ENCODE measurements at places on chromosomes 2 and 18.

DNA sequence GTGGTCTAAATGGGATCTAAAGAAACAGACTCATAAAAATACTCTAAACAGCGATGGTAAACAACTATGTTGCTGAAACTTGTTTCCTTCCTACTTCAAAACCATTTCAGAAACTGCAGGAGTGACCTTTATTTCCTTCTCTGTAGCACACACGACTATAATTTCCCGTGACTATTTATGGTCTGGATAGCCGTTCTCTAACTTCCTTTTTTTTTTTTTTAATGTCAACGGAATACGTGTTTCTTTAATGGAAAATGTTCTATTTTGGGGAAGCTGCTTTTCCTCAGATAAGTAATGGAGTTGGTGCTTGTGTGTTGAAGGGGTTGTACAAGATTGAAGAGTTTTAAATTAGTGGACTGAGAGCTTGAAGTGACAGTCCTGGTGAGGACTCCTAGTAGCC lies 224.1 kb downstream of the PHLPP1 start:
- DNase-seq: no peak

GRCh38 chr2:71125506-71126294 lies 4.3 kb downstream of the MCEE start:
- no peak for DNase-seq

- DNase-seq: no peak
Observed at GRCh38 chr18:78884502-78884901, 95.1 kb upstream of the SALL3 start.

GRCh38 chr2:73652348-73652747 lies 10.1 kb upstream of the NAT8 start:
- DNase-seq: no peak

DNA sequence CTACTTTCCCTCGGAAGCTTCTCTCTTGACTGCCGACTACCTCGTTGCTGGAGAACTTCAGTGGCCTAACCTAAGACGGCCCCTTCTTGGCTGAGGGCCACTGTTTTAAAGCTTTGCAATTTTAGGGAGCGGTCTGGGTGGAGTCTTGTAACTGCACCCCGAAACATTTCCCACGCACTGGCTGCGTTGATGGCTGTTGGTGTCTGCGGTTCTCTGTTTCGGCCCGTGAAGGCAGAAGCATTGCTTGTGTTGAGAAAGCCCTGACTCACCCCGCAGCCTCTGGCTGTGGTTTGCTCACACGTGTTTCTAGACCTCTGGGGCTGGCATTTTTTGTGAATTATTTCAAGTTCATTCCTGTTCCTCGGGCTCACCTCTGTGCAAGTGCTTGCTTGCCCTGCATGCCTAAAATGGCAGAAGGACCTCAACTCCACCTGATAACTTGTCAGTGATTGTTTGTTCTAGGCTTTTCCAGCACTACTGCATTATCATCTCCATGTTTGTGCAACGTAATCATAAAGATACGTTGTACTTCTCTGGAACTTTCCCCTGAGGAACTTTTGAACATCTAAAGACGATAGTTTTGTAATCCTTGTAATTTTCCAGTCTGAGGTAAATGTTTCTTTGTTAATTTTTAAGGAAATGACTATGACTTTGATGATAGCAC lies 94.2 kb upstream of the DLX2 start:
- no peak for DNase-seq

DNA sequence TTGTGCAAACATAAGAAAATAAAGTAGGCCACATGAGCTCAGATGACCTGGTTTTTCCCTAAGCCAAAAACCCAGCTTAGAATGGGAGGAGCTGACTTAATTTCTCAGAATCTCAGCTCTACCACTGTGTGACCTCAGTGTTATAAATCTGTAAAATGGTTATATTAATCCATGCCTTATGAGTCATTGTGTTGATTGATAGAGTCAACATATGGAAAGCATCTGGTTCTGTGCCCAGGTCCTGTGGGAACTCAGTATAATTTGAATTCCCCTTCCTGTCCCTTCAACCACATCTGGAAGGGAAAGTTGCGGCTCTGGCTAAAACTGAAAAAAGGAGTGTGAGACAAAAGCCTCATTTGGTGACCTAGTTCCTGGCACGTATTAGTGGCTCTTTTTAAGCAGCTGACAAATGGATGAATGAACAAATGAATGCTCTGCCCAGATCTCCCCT lies 25.7 kb downstream of the TMEM177 start:
- no peak for DNase-seq

DNA sequence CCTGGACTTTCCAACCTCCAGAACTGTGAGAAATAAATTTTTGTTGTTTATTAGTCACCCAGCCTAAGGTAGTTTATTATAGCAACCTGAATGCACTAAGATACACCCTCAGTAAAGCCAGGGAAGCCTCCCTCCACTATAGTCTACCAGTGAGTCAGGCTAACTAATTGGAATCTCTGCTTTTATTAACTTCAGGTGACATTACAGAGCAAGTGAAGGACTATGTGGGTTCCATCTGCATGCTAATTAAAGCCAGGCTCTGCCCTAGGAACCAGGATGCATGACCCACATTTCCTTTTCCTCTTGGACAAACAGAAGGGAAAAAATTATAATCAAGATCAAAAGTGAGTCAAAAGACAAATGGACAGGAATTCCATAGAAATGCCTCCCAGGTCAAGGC lies 56.1 kb downstream of the ZC3H8 start:
- DNase-seq: no peak

DNA sequence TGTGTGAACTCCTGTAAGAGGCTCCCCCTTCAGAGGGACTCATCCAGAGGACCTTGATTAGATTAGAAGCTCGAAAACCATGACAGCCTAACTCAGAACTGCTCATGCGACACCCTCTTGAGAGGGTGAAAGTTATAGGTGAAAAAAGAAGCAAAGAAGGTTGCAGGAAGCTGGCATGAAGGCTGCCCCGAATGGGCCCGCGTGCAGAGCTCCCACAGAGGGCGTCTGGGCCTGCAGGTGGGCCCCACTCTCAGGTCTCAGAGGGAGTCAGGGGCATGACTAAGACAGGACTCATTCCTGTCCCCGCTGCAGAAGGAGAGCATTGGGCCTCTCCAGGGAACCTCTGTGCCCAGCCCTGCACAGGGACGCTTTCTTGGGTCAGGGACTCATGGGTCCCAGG lies 235.4 kb downstream of the EIPR1 start:
- no peak for DNase-seq

- DNase-seq: no peak
Observed at GRCh38 chr2:8833853-8834252, 3.6 kb downstream of the KIDINS220 start.

DNA sequence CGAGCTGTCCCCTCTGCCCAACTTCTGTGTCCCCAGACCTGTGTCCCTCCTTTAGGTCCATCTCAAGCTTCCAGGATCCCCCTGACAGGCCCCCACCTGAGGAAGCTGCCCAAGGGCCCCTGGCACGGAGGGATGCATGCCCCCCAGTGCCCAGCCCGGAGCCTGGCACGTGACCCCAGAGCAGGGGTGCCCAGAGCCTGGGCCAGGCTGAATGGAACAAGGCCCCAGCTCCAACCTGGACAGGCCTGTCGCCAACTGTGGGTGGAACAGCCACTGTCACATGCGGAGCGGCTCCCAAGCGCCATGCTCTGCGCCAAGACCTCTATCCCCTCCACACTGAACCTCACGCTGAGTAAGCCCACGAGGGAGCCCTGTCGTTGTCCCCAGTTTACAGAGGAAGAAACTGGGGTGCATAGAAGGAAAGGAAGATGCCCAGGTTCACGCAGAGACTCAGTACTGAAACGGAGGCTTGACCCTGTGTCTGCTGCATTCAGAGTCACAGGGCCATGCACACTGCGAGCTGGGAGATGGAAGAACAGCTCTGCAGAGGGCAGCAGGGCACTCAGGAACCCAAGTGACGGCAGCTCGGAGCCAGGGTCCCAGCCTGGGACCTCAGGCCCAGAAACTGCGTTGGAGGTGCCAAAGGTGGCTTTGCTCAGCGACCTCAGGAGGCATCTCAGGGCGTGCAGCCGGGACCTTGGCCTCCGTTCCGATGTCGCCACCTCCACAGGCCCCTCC lies 5.5 kb upstream of the ECEL1 start:
- no peak for DNase-seq

DNA sequence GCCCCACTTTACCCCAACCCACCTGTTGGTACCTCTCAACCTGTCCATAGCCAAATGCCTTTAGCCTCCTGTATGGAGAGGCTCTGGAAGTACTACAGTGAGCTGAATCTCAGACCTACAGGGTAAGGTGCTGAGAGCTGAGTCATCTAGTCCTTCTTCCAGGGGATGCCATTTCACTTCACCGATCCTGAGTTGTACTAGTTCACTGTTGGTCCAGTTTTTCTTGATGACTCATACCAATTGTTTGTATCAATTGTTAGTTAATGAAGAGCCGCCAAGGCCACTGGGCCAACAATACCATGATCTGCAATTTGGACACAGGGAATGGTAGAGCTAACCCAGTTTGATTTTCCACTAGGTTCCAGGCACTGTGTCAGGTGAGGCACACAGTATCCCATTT lies 257.0 kb downstream of the CLIP4 start:
- no peak for DNase-seq

- no peak for DNase-seq
Observed at GRCh38 chr18:43931439-43931838, 654.1 kb upstream of the SYT4 start.

GRCh38 chr2:160956243-160956802 lies 203.9 kb upstream of the TANK start:
- DNase-seq: no peak

GRCh38 chr2:183416753-183417152 lies 292.5 kb downstream of the NUP35 start:
- no peak for DNase-seq

DNA sequence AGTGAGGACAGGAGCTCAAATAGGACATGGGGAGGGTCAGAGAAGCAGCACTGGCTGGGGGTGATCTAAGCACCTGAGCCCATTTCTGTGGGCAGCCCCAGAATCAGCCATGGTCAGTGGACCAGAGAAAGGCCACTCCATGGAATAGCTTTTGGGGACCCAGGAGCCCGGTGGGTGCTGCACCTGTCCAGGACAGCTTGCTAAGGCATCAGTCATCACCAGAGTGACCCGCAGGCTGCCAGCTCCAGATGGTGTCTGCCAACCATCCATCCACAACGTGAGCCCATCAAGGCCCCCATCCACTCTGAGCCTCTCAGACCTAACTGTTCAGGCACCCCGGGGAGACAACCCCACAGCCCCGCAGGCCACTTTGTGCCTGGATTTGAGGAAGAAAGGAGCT lies 23.6 kb upstream of the COL6A3 start:
- no peak for DNase-seq

DNA sequence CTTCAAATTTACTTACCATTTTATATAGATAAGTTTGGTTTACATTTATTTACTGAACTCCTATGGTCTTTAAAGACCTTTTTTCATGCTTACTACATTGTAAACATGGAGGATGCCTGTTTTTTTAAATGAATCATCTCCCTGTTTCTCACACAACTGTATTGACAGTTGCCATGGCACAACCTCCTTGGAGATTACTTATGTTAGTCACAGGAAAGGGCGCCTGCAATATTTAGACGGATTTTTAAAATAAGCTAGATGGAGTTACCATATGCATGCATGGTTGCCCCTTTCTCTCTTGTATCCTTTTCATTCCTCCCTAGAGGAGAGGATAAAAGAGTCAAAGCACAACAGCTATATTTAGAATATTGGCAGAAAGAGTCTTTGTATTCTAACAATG lies 34.8 kb upstream of the CCDC102B start:
- DNase-seq: no peak

- no peak for DNase-seq
Observed at GRCh38 chr2:240326246-240326645, 109.2 kb upstream of the GPC1 start.

DNA sequence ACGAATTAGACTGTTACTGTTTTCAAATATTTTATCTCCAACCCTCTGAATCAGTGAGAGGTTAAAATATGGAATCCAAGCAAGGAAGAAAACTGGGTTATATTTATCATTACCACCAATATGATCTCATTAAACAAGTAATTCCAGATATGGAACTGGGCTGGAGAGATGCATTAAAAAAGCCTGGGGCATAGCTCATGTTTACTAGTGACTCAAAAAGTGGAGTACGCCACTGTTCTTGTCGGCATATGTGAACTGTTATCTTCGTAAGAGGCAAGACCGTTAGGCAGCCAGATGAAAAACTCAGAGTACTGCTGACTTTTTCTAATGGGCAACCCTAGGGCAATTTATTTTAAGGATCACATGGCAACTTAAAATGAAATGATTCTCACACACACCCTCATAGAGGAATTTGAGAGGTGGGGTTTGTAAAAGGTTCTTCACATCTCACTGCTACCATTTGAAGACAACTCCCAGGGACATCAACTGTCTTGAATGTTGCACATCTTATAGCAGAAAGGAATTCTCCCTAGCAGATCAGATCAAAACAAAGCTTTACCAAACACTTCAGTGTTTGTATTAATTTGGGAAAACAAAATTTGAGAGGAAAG lies 105.2 kb upstream of the TFCP2L1 start:
- DNase-seq: no peak

- no peak for DNase-seq
Observed at GRCh38 chr2:11867926-11868325, 121.5 kb downstream of the LPIN1 start.

DNA sequence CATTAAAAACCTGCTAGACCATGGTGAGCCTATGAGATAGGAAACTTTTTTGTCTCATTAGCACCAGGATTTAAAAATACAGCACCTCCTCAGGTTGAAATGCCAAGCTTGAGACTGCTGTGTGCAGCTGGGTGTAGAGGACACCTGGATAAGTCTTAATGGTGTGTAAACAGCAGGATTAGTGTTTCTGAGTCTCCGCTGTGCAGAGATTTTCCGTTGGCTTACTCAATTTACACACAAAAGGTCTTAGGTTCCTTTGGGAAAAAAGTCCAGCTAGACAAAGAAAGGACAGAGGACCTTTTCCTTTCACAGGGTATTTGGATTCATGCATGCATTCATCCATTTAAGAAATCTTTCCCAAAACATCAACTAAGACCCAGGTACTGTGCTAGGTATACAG lies 168.1 kb downstream of the NRXN1 start:
- DNase-seq: no peak

DNA sequence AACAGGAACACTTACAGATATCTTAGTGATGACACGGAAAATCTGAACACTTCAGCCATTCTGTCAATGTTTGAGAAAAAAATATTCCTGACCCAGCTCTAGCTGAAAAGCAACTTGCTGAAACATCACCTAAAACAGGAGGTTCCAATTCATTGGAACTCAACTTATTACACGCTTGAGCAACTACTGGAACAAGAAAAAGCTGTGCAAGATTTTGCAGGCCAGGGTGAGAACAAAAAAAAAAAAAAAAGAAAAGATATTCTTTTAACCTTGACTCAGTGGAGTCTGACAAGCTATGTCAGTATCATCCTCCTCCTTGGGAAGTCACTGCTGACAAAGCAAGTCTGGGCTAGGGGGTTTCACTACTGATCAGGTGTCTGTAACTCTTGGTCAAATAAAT lies 351.0 kb downstream of the SS18 start:
- no peak for DNase-seq

All from CD4-positive, alpha-beta T cell treated with Interleukin-1 beta for 1 hour (primary cell).